ENCODE measurements at places on chromosomes 12 and 14.

DNA sequence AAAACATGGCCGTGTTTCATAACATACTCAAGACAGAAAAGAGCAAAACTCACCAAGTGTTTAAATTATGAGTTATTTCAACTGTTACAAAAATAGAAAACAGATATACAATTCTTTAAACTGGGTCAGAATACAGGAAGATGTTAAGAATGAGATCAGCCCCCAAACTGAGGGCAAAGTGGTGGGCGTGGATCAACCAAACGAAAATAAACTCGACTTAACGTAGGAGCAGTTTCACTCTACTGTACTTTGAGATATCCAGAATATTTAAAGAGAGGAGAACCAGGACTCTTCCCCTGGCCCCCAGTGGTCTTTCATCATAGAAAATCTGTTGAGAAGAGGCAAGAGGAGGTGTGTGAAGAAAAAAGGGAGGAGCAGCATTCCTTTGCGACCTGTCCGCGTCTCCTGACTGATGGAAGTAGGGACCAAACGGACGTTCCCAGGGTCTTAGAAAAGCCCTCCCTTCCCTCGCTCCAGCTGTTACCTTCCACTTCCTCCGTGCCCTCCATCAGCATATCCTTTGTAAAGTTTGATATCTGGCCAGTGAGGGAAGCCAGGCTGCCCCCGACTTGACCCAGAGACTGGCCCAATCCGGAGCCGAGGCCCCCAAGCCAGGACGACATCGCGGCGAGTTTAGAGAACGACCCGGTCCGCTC, 668 bp downstream of the TRIP11 start:
- DNase-seq, result peak; percentile 56

DNA sequence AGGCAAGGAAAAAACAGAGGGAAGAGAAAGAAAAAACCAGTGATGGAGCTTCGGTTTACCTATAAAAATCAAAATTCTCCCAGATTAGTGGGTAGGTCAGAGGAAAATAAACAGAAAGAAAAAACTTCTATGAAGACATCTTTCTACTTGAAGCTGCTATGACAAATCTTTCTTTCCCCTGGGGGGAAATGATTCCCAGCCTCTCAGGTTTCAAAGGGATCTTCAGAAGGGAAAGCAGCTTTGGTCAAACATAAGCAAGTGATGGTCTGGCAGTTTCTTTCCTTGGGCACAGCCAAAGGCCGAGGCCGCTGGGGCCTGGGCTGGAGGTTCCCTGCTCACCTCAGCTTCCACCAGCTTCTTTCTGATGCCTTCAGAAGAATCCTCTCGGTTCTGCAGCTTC, 104.5 kb downstream of the PRKAB1 start:
- no peak for DNase-seq

- no peak for DNase-seq
Measured at GRCh38 chr14:56858422-56858821, 48.1 kb upstream of the OTX2 start.

- no peak for DNase-seq
Measured at GRCh38 chr12:39417916-39418315, 25.0 kb downstream of the KIF21A start.

GRCh38 chr12:75786070-75786469, 245.5 kb downstream of the PHLDA1 start:
- DNase-seq, result no peak

DNA sequence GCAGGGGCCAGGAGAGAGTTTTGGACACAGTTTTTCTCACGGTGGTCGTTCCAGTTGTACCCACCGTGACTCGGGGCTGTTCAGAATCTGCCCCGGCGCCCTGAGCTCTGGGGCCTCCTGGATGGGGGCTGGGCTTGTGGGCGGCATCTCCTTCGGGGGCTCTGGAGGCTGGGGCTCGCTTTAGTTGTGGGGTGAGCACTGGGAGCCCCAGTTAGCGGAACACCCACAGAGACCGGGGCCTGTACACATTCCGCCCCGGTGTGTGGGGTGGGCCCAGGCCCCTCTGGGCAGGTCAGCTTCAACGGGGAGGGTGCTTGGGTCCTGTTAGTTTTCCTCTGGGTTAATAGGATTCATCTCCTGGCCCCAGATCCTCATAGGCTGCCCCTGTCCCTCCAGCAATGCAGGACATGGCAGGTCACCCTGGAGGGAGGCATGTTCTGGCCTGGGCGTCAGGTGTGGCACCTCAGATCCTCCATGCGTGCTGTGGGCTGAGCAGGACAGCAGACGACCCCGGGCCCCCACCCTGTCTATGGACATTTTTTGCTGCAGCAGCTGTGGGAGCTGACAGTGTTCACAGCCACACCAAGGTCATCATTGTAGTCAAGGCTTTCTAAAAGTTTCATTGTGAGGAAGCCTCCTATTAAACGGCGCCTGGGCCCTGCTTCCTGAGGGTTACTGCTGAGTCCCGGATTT, 393.2 kb downstream of the TMEM121 start:
- no peak for DNase-seq

- DNase-seq, result no peak
Measured at GRCh38 chr14:46259536-46259935, 392.0 kb downstream of the RPL10L start.

DNA sequence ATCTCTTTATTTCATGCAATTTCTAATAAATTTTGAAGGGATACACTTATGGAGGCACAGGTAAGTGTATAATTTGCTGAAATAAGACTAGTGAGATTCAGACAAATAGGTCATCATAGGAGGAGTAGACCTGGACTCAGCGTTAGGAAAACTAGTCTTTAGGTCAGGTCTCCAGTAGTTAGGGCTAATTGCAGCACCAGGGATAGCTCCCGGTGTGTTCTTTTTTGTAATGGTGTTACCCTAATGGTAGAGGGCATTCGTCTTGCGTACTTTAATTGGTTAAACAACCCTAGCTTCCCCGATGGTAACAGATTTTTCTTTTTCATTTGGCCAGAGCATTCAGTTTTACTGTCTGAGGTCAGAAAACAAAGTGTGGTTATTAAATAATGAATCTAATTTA, 64.9 kb downstream of the ARID2 start:
- no peak for DNase-seq

DNA sequence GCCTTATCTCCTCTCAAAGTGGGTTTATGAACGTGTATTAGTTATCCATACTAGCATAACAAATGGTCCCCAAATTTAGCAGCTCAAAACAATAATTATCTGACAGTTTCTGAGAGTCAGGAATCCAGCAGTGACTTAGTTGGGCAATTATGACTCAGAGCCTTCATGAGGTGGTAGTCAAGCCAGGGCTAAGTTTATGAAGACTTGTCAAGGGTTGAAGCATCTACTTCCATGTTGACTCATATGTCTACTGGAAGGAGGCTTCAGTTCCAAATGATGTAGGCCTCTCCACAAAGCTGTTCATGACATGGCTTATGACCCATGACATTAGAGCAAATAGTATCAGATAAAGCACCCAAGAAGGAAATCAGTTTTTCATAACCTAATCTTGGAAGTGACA, 73.2 kb downstream of the IPO8 start:
- no peak for DNase-seq

GRCh38 chr12:99746538-99746937, 99.0 kb downstream of the GARIN6 start:
- DNase-seq, result no peak

- no peak for DNase-seq
Measured at GRCh38 chr12:23621900-23622299, 327.6 kb downstream of the SOX5 start.

GRCh38 chr14:33068626-33069025, 129.9 kb downstream of the NPAS3 start:
- no peak for DNase-seq

DNA sequence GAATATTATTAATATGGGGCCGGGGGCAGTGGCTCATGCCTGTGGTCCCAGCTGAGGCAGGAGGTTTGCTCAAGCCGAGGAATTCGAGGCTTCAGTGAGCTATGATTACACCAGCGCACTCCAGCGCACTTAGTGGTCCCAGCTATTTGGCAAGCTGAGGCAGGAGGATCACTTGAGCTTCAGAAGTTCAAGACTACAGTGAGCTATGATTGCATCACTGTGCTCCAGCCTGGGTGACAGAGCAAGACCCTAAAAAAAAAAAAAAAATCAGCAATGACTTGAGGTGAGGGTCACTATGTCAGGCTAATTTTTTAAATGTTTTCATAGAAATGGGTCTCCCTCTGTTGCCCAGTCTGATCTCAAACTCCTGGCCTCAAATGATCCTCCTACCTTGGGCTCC, 243.4 kb downstream of the RBM19 start:
- DNase-seq, result no peak

- DNase-seq, result no peak
Measured at GRCh38 chr14:34629344-34629656, 648 bp downstream of the SNX6 start.

- DNase-seq, result peak; percentile 76
Measured at GRCh38 chr12:6607751-6608591, 792 bp upstream of the CHD4 start.

DNA sequence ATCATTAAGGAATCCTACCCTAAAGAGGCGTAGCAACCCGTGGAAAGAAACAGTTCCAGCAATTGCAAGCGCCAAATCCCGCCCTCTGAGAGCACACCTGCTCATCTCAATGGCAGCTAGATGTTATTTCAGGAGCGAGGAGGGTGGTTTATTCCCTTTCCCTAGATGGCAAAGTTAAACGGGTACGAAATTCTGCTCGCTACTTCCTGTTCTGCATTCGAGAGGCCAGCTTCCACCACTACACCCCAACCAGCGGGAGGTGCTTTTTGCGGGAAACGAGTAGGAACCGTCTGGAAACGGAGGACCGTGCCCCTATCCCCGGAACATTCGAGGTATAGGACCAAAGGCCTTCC, 536 bp downstream of the VPS29 start:
- peak; percentile 35 for DNase-seq

GRCh38 chr12:92553389-92553788, 149.4 kb upstream of the PLEKHG7 start:
- no peak for DNase-seq

GRCh38 chr14:91108941-91109611, 4.8 kb upstream of the DGLUCY start:
- DNase-seq, result peak; percentile 17

DNA sequence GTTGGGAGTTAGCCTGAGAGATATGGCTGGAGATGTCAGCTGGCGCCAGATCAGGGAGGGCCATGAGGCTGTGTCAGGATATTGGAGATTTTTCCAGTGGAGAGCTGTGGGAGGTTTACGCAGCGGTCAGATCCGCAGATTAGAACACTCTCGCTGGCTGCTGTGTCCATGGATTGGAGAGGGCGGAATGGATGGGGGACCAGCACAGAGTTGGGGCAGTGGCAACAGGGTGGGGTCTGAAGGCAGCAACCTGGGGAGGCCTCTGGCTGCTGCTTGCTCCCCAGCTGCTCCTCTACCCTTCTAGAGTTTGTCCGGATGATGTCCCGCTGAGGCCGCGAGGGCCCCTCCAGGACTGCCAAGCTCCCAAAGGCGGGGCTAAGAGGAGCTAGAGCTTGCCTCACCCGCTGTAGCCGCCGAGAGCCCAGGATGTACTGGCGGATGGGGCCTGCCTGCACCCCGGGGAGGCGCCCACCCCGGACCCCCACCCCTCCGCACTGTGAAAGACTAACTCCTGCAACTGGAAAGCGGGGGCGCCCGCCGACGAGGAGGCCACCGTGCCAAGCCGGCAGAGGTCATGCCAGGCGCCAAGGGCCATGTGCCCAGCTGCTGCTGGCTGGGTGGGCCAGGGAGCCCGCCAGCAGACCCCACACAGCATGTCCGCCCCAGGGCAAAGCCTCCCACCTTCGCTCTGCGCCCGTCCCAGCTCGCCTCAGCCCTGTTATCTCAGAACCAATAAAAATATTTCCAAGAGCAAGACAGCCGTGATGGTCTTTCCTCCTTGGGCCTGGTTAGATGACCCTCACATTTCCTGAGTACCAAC, 20.2 kb upstream of the MLEC start:
- no peak for DNase-seq

- no peak for DNase-seq
Measured at GRCh38 chr12:101648195-101648594, 49.2 kb upstream of the CHPT1 start.

- no peak for DNase-seq
Measured at GRCh38 chr12:71935594-71935993, 3.1 kb upstream of the TPH2 start.

- DNase-seq, result no peak
Measured at GRCh38 chr12:90004319-90005074, 295.9 kb upstream of the ATP2B1 start.

GRCh38 chr12:17302001-17302400, 696.0 kb upstream of the LMO3 start:
- no peak for DNase-seq

DNA sequence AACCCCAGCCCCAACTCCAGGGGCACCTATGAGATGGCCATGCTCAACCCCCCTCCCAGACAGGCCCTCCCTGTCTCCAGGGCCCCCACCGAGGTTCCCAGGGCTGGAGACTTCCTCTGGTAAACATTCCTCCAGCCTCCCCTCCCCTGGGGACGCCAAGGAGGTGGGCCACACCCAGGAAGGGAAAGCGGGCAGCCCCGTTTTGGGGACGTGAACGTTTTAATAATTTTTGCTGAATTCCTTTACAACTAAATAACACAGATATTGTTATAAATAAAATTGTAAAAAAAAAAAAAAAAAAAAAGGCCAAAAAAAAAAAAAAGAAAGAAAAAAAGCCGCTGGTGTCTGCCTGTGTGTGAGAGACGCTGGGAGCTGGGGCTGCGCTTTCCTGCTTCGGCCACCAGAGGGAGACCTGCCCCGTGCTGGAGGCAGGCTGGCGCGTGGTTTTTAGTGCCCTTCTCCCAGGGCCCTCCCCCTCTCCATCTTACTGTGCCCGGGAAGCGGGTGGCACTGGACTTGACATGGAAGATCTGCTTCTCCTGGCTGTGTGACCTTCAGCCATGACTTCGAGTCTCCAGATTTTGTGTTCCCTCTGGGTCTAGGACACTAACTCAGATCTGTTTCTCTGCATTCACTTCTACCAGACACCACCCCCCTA, 3.4 kb upstream of the NXPH4 start:
- DNase-seq, result peak; percentile 93

- DNase-seq, result no peak
Measured at GRCh38 chr14:63091394-63091996, 46.2 kb upstream of the KCNH5 start.

DNA sequence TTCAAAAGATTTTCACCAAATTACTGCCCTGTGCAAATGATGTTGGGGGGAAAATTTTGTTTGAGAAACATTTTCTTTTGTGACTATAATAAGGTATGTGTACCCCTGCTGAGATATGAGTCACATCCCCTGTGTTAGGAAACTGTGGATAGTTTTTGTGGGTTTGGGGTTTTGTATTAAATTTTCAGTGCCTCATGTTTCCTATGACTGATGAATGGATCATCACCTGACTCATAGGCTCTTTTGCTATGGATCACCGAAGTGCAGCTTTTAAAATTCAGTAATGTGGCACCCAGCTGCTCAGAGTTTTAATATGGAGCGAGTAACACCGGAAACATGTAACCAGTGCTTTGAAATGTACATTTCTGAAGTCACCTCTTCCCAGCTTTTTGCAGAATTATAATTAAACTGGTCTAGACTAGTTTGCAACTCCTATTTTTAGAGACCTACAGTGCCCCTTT, 167.4 kb upstream of the HMGA2 start:
- DNase-seq, result no peak

DNA sequence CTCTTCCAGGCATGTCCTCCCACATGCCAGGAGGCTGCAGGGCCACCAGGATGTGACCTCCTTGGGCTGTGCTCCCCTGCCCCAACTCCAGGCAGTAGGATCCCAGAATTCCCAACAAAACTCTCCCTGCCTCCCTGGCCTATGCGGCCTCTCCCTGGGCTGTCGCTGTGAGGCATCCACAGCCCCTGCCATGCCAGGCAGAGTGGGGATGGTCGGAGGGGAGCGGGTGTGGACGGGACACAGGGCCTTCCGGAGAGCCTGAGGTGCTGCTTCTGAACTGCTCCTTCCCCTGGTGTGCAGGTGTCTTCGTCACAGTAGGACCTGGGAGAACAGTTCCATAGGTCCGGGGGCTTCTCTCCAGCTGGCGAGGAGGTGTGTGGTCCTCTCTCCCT, 18.3 kb downstream of the GPR132 start:
- no peak for DNase-seq
